ENCODE measurements at places on chromosomes 2 and 18.

DNA sequence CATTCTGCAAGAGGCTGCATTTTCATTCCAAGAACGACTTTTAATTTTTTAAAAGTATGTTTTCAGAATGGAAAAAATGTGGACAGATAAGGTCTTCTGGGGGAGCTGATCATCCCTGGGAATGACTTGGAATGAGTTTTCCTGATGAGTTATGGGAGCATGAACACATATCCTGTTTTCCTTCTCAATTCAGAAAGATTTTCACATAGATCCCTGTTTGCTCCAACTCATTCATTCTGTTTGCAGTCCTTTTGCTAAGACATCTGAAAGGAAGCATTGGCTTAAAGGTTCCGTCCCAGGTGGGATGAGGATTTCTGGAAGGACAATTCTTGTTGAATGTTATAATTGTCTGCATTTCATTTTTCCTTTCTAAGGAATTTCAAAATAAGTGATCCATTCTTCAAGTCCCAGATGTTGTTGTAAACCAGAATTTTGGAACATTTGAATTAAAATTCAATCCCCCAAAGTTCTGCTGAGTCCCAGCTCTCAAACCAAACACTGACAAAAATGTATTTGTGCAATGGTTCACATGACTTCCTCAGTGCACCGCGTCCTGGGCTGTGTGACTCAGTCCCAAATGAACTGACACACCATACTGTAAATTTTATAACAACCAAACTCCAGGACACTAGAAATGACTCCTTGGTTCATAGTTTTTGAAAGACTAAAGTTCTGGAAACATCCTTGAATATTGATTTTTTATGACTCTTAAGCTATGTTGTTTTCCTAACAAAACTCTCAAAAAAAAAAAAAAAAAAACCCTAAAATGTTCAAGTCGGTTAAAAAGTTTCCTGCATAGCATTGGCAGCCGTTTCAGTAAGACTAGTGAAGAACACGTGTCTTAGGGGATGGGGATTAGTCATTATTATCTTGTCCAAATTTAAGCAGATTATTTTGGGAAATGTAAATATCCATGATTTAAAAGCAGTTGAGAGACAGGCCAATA lies 281.8 kb upstream of the TCF4 start:
- DNase-seq = peak; percentile 64

DNA sequence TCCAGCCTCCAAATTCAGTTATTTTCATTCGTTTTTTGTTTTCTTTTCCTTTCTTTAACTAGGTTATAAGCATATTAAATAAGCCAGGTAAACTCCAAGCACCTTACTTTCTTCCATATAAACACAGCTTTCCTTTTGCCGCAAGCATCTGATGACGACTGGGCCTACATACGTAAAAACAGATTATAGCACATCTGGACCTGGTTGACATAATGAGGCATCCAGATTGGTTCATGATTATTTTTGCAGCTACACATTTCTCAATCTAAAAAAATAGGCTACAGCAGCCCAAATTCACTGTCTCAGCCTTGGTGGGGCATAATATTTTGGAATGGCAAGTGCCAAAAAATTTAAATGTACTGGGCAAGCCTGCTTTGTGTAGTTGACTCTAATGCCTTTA lies 7.7 kb downstream of the CYP1B1 start:
- DNase-seq = no peak

- DNase-seq = no peak
These were observed 2.5 kb upstream of the MREG start for GRCh38 chr2:216015722-216016464.

GRCh38 chr2:148582679-148583511 lies 61.7 kb upstream of the EPC2 start:
- DNase-seq = no peak

DNA sequence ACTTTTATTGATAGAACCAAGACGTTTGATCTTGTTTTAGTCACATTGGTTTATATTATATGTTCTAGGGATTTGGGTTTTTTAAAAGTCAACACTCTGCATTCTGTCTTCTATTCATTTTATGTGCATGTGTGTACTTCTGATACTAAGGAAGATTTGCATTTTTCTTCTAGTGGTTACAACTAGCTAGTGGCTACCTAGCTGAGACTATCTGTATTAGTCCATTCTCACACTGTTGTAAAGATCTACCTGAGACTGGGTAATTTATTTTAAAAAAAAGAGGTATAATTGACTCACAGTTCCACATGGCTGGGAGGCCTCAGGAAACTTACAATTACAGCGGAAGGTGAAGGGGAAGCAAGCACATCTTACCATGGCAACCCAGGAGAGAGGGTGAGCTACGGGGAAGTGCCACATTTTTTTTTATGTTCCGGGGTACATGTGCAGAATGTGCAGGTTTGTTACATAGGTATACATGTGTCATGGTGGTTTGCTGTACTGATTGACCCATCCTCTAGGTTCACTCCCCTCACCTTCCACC lies 69.9 kb downstream of the SP100 start:
- DNase-seq = no peak
